Uterus (tissue), 4 donors: ENCODE measurements at places on chromosomes 12 and 14. TPM values are rescaled to one million over a fixed set of nuclear protein-coding genes. Genes with fewer than 3 reads are reported as not detected.
A peak's percentile ranks its signal among the peaks of the same experiment; 100 is the strongest.

- DNase-seq: no peak
Observed at GRCh38 chr12:21606175-21606574, 1.5 kb upstream of the GYS2 start.

DNA sequence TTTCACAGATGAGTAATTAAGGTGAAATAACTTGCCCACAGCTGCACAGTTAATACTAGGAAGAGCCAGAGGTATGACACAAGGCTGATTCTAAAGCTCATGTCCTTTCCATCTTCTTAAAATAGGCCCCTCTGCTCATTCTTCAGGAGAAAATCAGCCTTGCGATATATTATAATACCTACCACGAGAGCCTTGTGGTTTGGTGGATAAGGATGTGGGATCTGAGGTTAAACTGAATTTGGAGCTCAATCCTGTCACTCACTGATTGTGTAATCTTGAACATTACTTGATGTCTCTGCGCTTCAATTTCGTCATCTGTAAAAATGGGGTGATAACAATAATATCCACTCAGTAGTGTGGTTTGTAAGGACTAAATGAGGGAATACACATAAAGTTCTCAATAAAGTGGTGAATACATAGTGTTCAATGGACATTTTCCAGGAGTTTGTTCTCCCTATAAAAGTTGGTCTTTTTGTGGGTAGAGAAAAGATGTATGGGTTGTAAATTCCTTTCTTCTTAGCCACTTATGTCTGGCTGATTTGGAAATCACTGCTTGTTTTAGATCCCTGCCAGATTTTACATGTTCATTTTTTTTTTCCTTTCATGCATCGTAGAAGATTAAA lies 25.1 kb upstream of the ATP2B1 start:
- DNase-seq: no peak

DNA sequence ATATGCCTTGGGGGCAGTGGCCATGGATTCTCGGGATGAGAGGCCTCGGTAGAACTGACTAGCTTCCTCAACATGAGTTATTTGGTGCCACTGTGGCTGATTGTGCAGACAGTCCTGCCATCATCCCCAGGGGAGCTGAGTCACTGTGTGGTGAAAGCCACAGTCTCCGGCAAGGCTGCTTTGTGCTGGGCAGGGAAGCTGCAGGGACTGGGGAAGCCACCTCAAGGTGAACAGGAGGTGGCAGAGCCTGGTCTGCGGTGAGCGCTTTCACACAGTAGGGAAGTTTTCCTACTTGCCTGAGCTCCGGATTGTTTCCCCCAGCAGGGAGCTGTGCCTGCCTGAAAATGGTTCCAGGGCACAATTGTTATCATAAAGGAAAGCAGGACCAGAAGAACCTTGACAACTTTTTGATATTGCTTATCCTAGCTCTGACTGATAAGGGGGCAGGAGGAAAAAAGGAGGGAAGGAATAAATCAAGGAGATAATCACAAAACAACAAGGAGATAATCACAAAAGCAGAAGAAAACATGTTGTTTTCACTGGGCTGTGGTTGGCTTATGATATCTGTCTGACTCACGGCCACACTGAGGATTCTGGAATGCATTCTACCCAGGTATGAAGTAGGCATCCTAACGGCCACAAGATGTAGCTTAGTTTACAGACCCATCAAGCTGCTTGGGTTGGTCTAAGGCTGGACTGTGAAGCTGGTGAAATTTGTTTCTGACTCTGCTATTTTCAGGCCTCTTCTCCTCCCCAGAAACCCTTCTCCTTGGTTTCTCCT lies 32.2 kb upstream of the GNG2 start:
- DNase-seq: no peak

- DNase-seq: no peak
Observed at GRCh38 chr14:86527312-86527711, 997.4 kb downstream of the FLRT2 start.

DNA sequence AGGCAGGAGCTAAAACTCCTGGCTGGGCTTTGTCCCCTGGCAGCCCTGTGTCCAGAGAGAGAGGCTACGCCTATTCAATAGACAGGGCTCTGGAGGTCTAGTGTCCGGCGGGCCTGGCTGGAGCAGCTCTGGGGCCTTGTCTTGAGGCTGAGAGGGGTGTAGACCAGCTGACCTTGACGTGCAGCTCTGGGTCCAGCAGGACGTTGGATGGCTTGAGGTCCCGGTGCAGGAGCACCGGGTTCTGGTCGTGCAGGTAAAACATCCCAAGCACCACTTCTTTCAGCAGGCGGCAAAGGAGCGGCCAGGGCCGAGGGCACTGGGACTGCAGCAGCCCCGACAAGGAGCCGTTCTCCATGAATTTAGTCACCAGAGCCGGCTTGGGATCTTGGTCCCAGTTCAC lies 948 bp downstream of the RIPK3 start:
- DNase-seq: no peak

DNA sequence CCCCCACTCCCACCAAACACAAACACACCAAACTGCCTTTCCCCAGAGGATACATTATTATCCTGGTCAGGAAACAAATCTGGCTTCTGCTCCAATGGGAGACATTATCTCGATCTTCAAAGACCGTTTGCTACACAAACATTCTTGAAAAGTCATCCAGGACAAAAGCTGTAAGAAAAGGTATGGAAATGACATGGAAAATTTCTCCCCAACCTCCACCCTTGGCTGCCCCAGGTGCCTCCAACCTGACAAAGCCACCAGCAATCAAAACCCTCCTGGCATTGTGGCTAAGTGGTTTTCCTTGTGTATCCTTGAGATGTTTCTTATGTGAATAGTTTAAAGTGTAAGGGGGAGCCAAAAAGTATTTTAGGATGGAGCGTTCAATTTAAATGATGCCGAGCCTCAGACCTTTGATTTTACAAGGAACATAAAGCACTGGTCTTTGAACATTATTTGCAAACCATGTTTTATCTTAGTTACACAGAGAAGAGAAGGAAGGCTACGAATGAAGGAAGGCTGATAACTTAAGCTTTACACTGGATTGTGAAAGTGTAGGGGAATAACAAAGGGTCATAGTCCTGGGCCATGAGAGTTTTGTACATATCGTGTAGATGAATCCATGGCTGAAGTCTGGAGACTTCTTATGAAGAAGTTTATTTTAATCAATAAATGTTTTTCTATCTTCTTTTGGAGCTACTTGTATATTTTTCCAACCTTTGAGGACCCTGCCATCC lies 418.9 kb upstream of the TMTC1 start:
- no peak for DNase-seq

DNA sequence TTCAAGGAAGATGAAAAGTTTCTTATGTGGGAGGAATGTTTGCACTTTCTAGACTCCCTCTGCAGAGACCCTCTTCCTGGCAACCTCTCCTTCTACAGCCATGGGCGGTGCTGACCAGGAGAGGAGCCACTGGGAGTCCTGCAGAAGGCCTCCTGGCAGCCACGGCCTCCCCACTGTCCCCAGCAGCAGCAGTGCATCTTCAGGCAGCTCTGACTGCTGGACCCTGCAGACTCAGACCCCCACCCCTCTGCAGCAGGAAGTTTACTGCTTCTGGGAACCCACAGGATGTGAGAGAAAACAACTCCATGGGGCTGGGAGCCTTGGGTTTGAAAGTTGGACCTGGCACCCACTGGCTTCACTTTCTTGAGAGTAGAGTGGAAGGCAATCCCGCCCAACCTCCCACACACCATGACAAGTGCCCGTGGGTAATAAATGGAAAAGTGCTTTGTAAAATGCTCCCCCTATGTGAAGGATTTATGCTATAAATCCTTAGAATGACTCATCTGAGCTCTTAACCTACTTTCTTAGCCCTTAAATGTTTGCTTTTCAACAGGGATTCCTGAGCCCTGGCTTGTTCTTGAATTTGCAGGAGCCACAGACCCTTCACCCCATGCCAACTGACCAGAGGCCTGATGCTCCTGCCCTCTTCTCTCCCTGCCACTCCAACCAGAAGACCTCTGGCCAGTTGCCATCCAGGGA lies 37.5 kb upstream of the DDX11 start:
- DNase-seq: no peak

- peak; percentile 35 for DNase-seq
Observed at GRCh38 chr12:69154585-69155363, 84.6 kb upstream of the CPSF6 start.

- peak; percentile 53 for DNase-seq
Observed at GRCh38 chr14:68622856-68623255, 170.0 kb downstream of the ZFP36L1 start.

GRCh38 chr12:117882181-117882580 lies 86.6 kb downstream of the KSR2 start:
- DNase-seq: no peak

GRCh38 chr14:90042496-90043252 lies 19.1 kb upstream of the KCNK13 start:
- no peak for DNase-seq

DNA sequence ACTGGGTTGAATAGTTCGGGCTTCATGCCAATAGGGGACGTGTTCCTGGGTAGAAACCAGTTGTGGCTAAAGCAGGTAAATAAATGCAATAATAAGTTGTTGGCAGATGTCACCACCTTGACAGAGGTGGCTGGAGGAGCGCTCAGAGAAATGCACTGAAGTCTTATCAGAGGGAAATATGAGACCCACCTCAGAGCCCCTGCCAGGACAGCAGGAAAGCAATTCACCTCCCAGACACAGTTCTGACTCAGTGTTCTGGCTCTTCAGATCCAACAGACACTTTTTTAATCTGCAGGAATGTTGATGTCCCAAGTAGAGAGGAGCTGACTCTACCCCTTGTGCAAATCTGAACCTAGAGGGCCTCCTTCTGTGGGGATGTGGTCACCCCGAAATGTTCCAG lies 687.1 kb upstream of the FBXO33 start:
- no peak for DNase-seq

GRCh38 chr14:72692696-72693095 lies 201.2 kb downstream of the DPF3 start:
- DNase-seq: no peak

DNA sequence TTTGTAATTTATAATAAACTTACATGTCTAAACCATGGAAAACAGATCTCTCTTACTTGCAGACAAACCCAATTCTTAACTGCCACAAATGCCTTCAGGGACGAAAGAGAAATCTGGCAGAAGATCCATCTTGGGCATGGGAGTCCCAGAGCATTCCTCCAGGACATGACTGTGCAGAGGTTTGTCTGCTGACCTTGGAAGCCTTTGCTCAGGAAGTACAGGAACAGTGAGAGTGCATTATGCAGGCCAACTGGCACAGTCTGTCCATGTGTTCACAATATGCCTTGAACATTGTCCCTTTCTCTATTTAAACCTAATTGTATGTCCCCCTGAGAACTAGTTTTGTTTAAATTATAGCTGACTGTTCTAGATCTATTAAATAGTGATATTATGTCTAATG lies 467.1 kb downstream of the ATP23 start:
- DNase-seq: peak; percentile 13

- DNase-seq: no peak
Observed at GRCh38 chr12:110575326-110575725, 7.8 kb downstream of the PPTC7 start.

- DNase-seq: no peak
Observed at GRCh38 chr12:5123921-5124320, 80.2 kb downstream of the KCNA5 start.

- peak; percentile 51 for DNase-seq
Observed at GRCh38 chr12:113932381-113933196, 33.5 kb downstream of the RBM19 start.

GRCh38 chr12:77915071-77915600 lies 84.4 kb downstream of the NAV3 start:
- DNase-seq: no peak

- DNase-seq: peak; percentile 17
Observed at GRCh38 chr14:67618617-67619063, 1.1 kb upstream of the ARG2 start.

- no peak for DNase-seq
Observed at GRCh38 chr14:26206640-26207039, 391.2 kb downstream of the NOVA1 start.

DNA sequence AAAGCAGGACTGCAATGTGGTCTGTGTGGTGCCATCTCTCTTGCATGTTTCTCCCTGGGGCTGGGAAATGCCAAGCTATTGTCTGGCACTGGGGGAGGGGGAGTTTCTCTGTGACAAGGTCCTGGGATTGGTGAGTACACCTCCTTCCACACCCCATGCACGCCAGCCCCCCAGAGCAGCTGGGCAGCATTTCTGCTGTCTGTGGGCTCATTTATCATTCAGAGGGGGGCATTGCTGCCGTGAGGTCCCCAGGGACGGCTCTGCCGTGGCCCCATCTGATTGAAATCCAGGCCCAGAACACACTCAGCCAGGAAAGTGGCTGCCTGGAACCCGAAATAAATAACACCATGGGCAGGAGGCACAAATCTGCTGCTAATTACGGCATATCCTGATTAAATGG lies 12.6 kb upstream of the FAM222A start:
- no peak for DNase-seq

DNA sequence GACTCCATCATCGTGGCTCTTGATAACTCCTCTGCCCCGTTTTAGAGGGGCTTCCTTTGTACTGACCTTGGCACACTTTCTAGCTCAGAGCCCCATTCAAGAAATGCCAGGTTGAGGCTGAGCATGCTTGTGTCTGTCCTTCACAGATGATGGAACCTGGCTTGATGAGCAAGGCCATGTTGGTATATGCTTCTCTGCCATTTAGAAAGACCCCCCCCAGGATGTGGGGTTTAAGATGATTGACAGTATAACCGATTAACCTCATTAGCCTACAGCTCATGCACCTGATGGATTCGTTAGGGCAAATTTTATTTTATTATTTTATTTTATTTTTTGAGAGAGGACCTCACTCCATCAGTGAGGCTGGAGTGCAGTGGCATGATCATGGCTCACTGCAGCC lies 21.0 kb downstream of the BATF start:
- DNase-seq: no peak

- no peak for DNase-seq
Observed at GRCh38 chr12:7146906-7147305, 16.7 kb downstream of the CLSTN3 start.

The C14orf93 gene
- total RNA-seq: 8.8 TPM

The MED6 gene
- 33.6 TPM for total RNA-seq

The SLC17A8 gene
- not detected for total RNA-seq

The HOXC12 gene
- total RNA-seq: not detected

The RNASE7 gene
- not detected for total RNA-seq

The WNT1 gene
- not detected for total RNA-seq

The NR1H4 gene
- not detected for total RNA-seq

The PRH2 gene
- total RNA-seq: not detected

The SDSL gene
- 3.0 TPM for total RNA-seq

The RNF212B gene
- total RNA-seq: not detected

The KRT85 gene
- total RNA-seq: not detected
